SHP77 treated with DMSO at 0.1 percent for 48 hours (cell line): ENCODE measurements at places on chromosomes 2 and 18.

DNA sequence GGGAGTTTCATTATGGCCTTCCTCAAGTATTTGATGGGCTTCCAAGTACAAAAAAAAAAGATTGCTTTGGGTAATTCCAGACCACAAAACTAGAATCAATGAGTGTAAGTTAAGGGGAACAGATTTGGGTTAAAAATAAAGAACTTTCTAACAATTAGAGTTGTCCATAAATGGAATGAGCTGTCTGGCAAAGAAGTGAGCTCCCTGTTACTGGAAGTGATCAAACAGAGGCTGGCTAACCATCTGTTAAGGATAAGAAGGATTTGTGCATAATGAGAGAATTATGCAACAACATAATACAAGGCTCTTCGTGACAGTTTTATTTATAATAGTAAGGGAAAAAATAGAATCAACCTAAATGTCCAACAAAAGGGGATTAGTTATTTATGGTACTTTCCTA lies 44.6 kb upstream of the ACVR1 start:
- no peak for DNase-seq

DNA sequence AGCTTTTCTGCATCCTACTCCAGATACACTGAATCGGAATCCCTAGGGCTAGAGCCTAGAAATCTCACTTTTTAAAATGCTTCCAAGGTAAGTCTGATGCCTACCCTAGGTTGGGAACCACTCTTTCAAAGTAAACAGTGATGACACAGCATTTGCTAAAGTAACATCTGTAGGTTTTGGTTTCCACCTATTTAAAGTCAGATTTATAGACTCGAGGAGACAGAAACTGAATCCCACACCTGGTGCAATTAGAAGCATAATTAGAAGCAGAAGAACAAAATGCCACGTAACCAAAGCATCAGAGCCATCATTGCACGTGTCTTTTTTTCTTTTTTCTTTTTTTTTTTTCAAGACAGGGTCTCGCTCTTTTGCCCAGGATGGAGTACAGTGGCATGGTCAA lies 40.9 kb downstream of the PDK1 start:
- no peak for DNase-seq

DNA sequence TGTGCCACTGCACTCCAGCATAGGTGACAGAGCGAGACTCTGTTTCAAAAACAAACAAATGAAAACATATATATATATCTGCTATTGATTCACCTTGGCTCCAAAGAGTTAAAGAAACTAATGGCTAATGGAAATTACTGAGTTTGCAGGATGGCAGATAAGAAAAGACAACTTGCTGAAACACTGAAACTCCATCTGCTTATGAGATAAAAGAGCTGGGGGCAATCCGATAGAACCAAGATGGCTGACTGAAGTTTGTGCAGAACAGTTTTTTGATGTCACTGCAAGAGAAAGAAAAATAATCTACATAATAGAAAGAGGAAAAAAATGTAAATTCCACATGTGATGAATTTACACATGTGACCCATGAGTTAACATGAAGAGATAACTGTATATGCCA lies 88.2 kb downstream of the LRATD1 start:
- no peak for DNase-seq

- no peak for DNase-seq
These were observed 644 bp downstream of the PTGR3 start for GRCh38 chr18:75208155-75208835.

- peak; percentile 90 for DNase-seq
These were observed 253.4 kb downstream of the ETAA1 start for GRCh38 chr2:67650291-67651133.

DNA sequence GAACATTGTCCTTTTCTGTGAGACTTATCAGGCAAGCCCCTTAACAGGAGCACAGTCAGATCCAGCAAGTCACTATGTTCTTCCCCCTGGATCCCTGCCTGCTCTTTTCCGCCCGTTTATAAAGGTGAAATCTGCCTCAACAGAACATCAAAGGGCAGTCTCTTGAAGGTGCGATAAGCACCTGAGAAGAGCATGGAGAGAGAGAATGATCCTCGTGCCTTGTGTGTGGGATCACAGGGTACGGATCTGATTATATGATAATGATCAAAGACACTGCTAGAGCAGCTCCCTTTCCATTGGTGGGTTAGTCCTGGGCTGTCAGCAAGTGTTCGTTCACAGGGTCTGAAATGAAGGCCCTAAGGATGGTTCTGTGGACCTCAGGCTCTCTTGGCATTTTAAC lies 106.4 kb downstream of the ZAP70 start:
- DNase-seq = no peak

DNA sequence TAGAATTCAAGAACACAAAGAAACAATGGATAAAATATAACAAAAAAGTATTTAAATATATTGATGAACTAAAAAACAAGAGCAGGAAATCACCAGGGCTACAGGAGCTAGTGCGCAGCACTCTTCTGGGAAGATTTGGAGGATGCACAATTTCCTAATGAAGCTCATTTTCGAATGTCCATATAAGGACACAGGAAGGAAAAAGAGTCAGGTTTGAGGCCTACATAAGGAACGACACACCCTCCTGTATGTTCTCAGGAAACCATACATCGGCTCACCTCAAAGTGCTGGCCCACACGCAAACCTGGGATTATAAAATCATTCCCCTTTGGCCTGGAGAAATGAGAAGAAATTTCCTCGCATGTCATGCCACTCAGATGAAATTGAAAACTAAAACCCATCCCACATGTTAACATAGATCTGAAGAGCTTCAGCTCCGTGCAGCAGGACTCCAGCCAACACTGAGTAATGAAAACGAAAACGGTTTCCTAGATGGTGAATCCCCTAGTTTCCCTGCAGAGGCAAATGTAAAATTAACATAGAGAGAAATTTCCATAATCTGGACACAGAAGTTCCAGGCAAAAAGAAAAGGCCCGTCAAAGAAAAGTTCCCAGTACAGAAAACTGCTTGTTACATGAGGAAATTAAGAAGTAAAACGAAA lies 825.8 kb downstream of the SOCS6 start:
- DNase-seq = peak; percentile 85

GRCh38 chr2:28449488-28450395 lies 46.1 kb upstream of the PLB1 start:
- no peak for DNase-seq

DNA sequence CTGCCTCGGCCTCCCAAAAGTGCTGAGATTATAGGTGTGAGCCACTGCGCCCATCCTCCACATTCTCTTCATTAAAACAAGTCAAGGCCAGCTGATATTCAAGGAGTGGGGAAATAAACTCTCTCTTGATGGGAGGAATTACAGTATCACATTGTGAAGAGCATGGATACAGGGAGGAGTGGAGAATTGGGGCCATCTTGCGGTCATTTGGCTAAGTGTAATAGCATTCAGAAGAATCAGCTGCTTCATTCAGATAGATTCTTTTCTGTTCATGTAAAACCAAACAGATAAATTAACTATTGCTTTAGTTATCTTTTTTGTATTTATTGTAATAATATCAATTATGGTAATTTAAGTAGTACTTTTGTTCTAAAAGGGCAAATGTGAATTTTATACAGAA lies 156.3 kb downstream of the UBR3 start:
- DNase-seq = no peak

DNA sequence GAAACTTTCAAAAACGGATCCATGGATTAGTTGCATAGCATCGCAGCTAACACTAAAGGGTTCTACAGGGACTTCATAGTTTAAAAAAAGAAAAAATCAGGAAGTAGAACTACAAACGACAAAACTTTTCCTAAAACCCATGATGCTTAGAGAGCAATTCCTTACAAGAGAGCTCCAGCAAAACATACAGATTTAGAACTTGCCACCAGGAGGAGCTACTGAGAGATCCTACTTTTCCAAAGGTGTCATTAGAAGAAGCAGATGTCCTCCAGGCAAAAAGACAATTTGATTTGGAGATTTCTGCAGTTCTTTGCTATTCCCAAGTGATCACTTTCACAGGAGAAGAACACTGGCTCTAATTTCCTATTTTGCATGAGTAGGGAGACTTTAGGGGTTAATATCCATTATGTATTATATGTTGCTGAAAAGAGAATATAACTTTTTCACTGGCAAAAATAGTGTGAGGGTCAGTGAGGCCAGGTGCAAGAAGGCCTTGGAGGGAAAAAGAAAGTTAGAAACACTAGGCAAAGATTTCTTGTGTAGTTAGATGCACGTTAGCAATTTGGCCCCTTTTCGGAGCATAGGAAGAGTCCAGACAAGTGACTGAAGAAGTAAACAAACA lies 436.2 kb downstream of the SUCLG1 start:
- peak; percentile 30 for DNase-seq

DNA sequence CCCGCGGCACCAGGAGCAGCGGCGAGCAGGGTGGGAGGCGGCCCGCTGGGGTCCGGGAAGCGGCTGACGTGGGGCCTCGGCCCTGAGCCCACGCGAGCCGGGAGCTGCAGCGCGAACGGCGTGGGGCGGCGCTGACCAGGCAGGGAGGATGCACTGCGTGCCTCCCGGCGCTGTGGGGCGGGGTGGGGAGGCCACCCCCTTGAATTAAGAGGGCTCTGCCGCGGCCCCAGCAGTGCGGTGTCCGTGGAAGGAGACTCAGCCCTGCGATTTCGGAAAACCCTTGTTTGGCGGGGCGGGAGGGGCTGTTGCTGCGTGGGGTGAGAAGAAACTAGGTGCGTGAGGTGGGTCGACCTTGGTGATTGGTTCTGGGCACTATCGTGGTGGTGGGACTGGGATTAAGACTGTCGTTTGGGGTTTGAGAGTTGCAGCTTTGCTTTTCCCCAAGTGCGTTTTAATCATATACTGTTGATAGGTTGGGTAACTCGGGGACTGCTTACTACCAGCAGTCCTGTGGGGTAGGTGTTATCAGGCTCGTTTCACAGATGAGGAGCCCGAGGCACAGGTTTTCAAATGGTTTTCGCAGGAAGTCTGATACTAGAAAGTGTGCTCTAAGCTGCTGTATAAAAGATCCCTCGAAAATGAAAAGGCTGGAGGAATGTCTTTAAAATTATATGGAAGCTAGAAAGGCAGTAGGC lies 722 bp downstream of the ACSL3 start:
- DNase-seq = no peak

GRCh38 chr18:25827961-25828561 lies 262.4 kb downstream of the SS18 start:
- DNase-seq = no peak

- no peak for DNase-seq
These were observed 387.2 kb upstream of the CWC22 start for GRCh38 chr2:180394305-180394704.

DNA sequence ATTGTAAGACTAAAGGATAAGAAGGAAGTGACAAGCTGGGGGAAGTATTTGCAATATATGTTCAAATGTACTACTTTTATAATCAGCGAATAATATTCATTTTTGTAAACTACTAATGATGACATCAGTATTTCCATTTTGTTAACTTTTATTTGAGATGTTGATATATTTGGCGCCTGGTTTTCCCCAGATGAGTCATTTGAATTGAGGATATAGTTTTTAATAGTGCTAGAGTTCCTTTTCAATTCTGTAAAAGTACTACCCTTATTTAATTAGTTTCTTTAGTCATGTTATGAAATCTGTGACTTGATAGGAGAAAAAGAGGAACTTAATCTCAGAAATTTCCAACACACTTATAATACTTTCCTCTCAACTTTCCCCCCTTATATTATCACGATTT lies 495.3 kb downstream of the IRS1 start:
- DNase-seq = no peak

GRCh38 chr2:6073191-6074088 lies 381.3 kb downstream of the SOX11 start:
- DNase-seq = peak; percentile 88

DNA sequence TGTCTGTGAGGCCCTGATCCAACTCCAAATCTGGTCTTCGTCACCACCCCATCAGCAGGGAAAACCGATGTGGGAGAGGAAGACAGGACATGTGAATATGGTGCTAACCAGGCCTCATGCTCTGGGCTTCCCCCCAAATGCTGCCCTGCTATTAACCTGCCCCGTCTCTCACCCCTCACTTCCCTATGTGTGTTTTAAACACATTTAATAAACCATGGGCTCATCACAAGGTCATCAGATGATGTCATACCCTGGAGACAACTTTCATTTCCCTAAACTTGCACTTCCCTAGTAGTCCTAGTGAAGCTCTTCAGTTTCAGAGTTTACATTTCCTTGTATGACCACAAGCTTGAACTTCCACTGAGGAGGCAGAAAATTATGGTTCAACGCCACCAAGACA lies 49.9 kb downstream of the CD8B2 start:
- DNase-seq = no peak

- DNase-seq = no peak
These were observed 172.1 kb downstream of the GFPT1 start for GRCh38 chr2:69214898-69215297.

DNA sequence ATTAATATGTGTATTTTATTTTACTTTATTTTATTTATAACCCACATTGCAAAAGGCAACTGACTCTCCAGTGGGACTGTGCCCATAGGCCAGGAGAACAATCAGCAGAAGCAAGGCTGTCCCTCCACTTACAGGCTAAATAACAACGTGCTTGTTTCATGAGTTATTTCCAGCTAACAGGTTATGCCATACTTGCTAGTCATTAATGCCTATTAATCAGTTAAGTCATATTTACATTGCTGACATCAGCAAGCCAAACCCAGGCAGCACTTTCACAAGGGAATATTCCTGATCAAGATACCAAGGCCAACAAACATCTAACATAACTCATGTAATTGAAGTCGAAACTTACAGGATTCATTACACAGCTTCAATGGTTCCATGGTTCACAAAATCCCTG lies 92.1 kb downstream of the EN1 start:
- DNase-seq = no peak

GRCh38 chr18:3394648-3395047 lies 55.3 kb upstream of the TGIF1 start:
- DNase-seq = no peak

- no peak for DNase-seq
These were observed 246.6 kb upstream of the CDH20 start for GRCh38 chr18:61086657-61087056.

- DNase-seq = no peak
These were observed 174.2 kb downstream of the PRPF40A start for GRCh38 chr2:152542995-152543481.

DNA sequence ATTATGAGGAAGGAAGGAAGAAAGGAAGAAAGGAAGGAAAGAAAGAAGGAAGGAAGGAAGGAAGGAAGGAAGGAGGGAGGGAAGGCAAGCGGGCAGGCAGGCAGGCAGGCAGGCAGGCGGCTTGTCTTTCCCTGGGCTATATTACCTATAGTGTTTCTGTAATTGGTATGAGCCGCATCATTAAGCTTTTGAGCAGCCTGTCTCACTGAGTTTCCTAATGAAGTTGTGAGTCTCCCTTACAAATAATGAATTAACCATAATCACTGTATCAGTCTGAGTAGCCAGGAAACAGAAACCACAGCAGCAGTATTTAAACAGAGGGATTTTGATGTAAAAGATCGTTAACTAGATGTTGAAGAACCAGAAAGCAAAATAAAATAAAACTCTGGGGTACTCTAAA lies 11.8 kb upstream of the SULT1C3 start:
- DNase-seq = no peak

- no peak for DNase-seq
These were observed 200.0 kb upstream of the SIX3 start for GRCh38 chr2:44741507-44741906.

GRCh38 chr18:62664414-62664813 lies 50.9 kb upstream of the PHLPP1 start:
- no peak for DNase-seq
